Jurkat, Clone E6-1 (cell line): ENCODE measurements at places on chromosomes 4 and X.
A peak's percentile ranks its signal among the peaks of the same experiment; 100 is the strongest.

DNA sequence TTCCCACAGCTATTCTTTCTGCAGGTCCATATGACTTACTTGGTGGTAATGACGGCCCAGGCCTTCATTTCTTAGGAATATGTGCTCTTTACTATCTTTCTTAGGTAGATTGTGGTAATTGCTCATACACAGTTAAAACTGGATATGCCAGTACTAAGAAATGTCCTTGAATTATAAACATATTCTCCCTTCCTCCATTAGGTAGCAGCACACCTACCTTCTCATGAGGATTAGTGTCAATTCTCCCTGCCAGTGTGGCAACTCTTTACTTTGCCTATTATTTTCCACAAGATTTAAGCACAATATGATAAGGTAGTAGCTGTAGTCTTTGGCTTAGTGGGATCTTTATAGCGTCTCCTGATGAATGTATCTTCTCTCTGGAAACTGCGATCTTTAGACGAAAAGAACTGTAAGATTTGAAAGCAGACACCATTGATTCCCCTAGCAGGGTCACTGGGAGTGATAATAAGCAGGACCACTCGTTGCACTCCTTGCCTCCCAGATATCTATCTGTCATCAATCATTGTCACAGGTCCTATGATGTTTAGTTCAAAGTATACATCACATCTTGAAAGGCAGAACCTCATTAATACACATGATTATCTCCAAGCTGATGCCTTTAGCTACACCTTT, 1240.7 kb downstream of the C4orf33 start:
- DNase-seq, result peak; percentile 37

DNA sequence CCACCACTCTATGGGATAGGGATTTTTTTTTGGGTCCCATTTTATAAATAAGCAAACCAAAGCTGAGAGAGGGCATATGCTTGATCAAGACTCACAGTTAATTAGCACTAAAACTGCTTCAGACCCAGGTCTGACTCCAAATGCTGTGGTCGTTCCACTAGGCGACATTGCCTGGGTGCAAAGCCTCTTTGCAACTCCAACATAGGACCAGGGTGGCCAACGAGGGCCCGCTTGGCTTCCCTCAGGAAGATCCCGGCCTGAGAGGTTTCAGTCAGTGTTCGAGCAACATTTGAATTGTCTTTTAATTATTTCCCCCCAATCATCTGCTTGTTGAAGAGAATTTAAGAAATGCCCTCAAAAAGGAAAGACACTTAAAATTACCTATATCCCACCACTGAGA, 11.2 kb downstream of the PJA1 start:
- DNase-seq, result no peak

DNA sequence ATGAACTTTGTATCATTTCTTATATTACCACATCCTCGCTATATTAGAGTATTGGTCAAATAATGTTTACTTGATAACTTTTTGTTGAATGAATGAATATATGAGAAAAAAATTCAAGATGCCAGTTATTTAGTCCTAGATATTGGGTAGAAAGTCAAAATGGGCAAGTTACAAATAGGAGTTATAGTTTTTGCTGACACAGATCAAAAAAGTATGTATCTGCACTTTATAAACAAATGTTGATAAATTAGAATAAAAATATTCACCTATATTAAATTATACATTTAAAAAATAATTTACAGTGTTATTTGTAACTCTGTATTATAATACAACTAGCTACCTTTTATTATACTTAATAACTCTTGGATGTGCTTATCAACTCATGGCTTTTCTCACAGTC, 57.8 kb upstream of the NDST4 start:
- DNase-seq, result no peak

- no peak for DNase-seq
Observed at GRCh38 chr4:69517674-69518073, 22.0 kb upstream of the UGT2B4 start.

- no peak for DNase-seq
Observed at GRCh38 chr4:26144526-26145155, 176.2 kb upstream of the RBPJ start.

GRCh38 chrX:40127052-40127451, 29.3 kb upstream of the BCOR start:
- peak; percentile 92 for DNase-seq

DNA sequence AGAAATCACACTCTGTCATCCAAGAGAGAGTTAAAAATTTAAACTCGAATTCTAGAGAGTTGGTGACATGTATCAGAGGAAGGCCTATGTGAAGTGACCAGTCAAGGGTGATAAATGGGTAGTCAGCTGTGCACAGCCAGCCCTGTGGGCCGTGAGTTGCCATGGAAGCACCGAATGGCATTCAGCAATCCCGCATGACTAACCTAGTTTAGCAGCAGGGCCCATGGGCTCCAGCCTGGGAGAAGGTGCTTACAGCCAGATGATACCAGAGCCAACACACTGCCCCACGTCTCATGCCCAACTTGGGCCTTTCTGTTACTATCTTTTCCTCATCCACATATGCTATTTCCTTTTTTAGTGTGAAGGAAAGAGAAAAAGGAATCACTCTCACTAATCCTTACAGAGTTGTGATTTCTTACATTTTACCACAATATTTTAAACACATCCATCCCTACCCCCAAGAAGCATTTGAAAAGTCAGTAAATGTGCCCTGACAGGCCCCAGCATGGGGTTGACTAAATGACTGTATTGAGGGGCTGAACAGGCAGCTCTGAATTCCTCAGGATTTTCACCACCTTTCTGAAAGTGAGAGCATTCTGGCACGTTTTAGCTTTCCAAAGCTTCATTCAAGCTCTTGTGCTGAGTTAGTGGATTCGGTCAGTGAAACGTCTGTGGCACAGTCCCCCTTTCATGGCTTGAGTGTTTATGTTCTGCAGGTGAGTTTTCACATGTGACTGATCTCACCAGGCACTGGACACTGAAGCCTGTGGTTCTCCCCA, 104.2 kb downstream of the AFF1 start:
- DNase-seq, result no peak

- no peak for DNase-seq
Observed at GRCh38 chr4:98848448-98848847, 80.5 kb downstream of the EIF4E start.

DNA sequence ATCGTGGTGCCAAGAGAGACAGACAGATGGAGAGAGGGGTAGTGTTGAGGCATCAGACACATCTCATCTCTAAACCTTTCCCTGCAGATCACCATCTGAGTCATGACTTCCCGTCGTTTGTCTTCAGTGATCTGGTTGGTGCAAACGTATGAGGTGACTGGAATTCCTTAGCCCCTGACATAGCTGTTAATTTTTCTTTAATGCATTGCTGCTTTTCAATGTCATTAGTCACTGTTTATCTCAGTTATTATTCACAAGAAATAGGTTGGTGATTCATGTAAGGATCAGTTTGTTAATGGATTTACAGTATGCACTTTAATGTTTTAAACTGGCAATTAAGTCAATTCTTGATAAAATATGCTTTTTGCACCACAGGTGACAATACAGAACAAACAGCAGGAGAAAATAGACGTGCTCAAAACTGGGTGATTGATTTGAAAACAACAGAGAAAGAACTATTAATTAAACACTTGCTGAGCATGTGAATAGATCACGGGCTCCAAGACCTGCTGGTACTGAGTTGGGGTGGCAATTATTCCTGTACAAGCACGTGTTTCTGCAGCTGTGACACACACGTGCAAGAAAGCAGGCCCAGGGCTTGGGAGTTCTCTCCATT, 1.3 kb upstream of the TMEM154 start:
- DNase-seq, result no peak

DNA sequence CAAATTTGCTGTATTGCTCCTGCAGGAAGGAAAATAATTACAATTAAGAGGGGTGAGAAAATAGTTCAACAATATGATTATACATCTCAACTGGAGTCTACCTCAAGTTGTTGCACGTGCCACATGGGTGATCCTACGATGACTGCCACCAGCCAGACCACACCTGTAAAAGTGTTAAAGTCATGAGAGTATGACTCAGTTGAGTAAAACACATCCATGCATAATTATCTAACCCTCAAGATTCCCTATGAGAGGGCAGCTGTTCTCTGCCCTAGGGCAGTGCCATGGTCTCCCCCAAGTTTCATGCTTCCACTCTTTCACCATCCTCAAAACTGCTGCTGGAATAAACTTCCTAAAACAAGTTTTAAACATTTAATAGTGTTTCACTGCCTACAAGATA, 44.1 kb downstream of the QRFPR start:
- no peak for DNase-seq

DNA sequence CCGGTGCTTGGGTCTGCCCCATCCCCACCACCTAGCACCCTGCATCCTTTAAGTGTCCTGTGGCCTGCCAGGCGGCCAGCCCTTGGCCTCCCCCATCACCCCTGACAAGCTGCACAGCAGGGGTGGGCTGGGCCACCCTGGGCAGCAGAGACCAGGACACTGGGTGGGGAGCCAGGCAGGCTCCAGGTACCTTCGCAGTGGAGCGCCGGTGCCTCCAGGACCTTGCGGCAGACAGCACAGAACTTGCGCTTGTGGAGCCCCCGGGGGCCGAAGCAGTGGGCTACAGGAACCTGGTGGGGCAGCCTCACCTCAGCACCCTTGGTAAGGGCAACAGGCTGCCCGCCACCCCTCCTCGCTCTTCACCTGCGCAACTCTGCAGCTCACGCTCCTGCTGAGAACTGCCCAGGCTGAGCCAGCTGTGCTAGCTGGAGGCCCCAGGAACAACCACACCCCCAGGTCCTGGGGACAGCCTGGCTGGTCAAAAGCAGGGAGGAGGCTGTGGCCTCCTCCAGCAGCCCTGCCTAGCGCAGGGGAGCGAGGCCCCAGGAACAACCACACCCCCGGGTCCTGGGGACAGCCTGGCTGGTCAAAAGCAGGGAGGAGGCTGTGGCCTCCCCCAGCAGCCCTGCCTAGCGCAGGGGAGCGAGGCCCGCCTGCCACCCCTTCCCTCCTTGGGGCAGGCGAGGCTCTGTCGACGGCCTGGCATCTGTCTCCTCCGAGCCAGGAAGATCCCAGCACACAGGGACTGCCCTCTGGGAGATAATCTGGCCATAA, 4.6 kb downstream of the DGKQ start:
- no peak for DNase-seq

DNA sequence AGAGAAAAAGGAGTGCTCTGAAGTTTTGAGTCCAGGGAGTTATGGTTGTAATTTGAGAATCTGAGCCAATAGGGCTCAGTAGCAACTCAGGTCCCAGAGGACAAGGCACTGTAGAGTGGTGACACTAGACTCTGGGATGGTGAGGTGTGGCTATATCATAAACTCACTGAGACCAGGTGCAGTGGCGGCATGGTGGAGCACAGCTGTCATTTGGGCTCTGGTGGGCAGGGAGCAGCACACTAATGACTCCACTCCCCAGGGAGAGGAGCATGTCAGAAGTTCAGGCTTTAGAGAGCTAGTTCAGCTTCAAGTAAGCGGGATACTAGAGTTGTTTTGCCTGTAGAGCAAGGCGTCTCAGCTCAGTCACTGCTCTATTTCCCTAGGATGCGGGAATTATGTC, 165.4 kb upstream of the USP38 start:
- no peak for DNase-seq

DNA sequence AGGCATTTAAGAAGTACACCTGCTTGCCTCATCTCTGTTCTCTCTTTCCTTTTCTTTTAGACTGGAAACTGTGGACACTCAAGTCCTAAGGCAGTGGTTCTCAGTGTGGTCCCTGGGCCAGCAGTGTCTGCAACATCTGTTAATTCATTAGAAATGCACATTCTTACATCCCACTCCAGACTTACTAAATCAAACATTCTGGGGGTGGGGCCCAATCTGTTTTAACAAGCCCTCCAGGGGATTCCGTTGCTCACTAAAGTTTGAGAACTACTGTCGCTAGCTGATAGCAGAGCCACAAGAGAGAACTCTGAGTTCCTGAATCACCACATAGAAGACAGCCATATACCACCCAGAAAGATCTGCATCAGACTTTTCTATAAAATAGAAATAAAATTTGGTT, 430.6 kb downstream of the BCOR start:
- peak; percentile 40 for DNase-seq

GRCh38 chr4:44988011-44988410, 261.7 kb upstream of the GNPDA2 start:
- DNase-seq, result no peak

GRCh38 chrX:103831342-103831802, 685 bp downstream of the RAB9B start:
- no peak for DNase-seq

GRCh38 chr4:37844204-37844603, 17.7 kb downstream of the PGM2 start:
- no peak for DNase-seq

DNA sequence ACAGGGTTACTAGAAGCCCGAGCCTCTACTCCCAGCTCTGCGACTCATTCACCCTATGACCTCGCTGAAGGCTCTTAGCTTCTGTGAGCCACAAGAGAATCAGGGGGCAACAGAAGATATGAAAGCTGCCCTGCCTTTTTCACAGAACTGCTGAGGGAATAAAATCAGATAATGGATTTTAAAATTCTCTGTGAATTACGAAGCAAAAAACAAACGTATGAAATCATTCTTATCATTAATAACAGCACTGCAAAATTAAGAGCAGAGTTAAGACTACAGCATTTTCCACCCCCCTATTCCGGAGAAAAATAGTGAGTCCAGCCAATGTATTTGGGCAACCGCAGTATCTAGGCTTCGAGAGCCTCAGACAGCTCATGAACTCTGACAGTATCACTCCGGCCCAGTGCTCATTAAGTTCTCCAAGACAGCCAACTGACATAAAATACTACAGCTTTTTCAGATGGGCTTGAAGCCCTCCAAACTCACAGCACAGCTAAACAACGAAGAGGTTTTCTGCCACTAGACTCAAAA, 33.4 kb downstream of the AFAP1 start:
- no peak for DNase-seq

DNA sequence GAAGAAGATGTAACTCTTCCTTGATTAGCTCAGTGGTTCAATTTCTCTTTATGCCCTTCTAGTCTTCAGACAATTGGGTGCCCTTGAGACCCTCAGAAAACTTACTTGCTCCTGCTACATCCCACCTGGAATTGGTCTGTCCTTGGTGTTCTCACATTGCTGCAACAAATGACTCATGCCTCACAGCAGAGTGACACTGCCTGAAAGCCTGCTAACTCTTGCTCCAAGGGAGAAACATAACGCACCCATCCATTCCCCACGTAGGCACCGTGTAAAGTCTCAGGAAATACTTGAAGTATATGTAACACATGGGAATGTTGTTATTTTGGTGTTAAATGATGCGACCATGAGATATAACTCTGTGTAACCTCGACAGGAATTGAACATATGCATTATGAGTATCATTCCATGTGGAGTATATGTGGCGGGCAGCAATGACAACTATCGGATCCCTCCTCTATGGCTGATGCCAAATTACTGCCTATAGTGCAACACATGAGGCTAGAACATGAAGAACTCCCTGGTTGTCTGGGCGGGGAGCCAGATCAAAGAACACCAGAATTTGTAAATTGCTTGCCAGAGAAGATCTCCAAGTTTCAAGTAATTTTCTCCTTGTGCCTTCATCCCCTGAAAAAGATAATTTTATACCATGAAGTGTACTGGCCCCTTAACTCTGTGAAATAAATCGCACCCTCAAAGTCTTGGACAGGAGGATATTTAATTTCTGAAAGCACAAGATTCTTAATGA, 231.3 kb upstream of the STK26 start:
- DNase-seq, result no peak

GRCh38 chr4:4574792-4575191, 32.9 kb upstream of the STX18 start:
- DNase-seq, result no peak

GRCh38 chr4:114606245-114606644, 7.6 kb downstream of the UGT8 start:
- DNase-seq, result no peak

GRCh38 chrX:72020788-72021187, 110.1 kb downstream of the NHSL2 start:
- DNase-seq, result no peak
